ENCODE measurements at places on chromosomes 7 and 10.

DNA sequence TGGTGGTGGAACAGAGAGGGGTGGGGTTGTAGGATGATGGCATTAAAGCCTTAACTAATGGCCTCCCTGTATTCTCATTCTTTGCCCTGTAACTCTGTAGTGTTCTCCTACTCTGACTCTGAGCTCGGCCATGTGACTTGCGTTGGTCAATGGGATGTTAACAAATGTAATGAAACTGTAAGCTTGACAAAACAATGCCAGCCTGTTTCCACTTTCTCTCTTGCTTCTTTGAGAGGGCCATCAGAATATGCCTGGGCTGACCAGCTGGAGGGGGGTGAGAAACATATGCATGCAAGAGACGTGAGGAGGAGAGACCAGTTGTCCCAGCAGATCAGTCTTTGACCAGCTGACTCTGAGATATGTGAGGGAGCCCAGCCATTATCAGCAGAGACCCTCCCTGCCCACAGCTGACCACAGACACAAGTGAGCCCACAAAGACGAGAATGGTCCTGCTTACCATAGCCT lies 100.6 kb downstream of the ICA1 start:
- DNase-seq = no peak

DNA sequence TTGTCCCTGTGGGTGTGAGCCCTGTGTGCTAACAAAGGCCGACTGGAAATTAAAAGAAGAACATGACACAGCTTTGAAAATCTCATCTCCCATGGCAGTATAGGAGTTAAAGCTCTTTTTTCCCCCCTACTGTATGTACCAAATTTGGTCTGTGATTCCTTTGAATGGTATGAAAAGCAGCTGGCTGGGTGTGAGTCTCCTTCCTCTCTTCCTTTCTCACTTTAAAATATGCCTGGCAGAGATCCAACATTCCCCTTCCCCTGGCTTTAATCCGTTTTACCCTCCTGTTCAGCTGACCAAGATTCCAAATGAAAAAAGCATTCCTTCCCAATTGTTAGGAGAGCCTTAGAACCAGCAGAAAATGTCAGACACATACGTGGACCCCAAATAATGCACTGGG lies 225.0 kb upstream of the CELF2 start:
- DNase-seq = peak; percentile 98

DNA sequence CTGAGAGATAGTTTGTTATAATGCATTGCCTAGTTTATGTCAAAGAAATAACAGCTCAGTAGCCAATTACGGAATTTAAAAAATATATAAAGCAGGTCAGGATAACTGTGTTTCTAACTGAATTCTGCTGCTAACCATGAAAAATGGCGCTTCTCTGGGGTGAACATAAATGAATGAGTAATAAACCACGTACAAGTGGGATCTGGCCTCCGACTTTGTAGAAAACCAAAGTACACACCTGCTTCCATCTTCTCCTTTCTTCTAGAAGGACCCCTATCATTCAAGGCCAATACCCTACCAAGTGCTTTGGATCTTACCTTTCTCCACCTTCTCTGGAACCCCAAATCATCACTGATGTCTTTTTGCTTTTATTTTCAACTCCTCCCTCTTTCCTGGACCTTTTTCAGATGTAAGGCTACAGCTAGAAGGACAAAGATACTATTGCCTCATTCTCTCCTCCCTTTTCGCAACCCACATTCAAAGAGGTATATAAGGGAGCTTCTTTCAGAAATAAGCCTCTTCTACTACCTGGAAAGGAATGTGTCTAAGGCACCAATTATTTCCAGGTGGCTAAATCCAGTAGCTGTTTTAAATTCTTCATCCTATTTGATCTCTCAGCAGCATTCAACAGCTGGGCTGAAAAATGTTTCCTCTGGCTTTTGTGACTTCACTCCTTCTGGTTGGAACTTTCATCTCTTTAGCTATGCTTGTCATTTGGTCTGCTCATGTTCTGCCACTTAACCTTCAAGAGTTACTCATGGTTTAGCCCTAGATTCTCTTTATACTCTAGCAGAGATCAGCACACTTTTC lies 37.7 kb downstream of the NAMPT start:
- DNase-seq = no peak

GRCh38 chr7:47439181-47439667 lies 142.7 kb downstream of the TNS3 start:
- DNase-seq = no peak

DNA sequence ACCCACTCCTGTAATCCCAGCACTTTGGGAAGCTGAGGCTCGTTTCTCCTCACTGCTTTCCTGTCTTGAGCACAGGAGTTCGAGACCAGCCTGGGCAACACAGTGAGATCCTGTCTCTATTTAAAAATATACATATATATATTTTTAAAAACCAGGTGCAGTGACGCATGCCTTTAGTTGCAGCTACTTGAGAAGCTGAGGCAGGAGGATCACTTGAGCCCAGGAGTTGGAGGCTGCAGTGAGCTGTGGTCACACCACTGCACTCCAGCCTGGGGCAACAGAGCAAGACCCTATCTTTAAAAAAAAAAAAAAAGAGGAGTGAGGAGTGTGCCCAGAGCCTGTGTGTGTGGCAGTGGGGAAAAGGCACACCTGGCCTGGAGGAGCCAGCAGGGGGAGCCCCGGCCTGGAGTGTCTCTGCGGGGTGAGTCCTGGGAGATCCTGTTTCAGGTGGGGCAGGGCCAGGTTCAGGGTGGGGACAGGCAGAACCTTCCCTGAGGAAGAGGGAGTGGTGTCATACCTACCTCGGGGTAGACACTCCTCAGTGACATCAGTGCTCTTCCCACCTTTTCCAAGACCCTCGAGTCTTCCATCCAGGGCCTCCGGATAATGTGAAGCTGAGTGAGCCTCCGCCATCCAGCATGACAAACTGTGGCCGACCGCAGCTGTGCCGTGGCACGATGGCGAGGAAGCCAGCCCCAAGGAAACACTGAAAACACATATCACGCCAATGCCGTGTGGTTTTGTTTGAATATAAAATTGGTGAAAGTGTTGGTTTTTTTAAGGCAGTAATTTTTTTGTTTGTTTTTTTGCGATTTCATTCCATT lies 9.0 kb upstream of the ARPC1B start:
- no peak for DNase-seq

DNA sequence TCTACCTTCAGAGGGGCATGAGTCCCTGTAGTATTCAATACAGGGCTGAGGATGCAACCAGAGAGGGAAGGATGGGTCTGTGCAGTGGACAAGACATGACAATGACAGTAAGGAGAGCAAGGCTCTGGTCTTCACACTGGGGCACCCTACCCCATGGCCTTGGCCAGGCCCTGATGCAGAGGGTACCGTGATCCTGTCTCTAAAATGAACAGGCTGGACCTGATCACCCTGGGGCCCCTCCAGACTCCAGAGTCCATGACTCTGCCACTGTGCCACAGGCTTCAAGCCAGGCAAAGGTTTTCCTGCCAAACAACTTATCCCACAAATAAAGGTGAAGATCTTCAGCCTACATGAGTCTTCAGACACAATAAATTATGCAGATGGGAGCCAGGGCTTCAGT lies 4.9 kb downstream of the MAT1A start:
- no peak for DNase-seq

DNA sequence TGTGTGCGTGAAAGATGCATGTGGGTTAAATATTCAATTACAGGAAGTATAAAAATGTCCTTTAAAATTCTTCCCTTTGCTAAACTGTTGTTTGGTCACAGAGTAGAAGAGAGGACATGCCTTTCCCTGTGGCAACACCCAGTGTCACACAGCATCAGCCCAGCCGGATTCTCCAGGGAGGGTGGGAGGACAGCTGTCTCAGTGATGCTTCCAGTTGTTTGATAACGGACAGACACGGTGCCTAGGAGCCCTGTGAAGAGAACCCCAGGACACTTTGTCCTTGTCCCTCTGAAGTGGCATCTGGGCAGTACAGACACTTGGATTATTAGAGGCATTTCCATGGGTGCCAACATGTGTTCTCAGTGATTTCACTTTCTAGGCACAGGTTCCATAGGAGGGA lies 306.6 kb upstream of the LRGUK start:
- no peak for DNase-seq

DNA sequence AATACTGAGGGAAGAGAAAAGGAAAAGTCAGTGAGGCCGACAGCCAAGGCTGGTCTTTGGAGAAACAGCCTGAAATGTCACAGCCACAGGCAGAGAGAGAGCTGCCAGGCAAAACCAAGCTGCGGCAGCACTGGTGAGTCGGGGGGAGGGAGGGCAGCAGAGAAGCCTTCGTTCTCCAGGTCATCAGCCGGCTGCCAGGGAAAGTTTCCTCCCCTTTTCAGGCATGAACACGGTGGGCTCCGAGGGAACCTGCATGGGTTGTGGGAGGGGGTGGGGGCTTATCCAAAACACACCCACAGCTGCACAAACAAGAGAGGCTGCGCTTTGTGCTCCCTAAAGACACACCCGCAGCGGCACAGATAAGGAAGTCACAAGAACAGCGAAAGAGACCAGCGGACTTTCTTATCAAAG lies 62.3 kb upstream of the NKX6-2 start:
- no peak for DNase-seq

GRCh38 chr7:25381818-25382589 lies 153.7 kb upstream of the NPVF start:
- peak; percentile 10 for DNase-seq

GRCh38 chr10:77193001-77193400 lies 444.6 kb downstream of the KCNMA1 start:
- DNase-seq = no peak

DNA sequence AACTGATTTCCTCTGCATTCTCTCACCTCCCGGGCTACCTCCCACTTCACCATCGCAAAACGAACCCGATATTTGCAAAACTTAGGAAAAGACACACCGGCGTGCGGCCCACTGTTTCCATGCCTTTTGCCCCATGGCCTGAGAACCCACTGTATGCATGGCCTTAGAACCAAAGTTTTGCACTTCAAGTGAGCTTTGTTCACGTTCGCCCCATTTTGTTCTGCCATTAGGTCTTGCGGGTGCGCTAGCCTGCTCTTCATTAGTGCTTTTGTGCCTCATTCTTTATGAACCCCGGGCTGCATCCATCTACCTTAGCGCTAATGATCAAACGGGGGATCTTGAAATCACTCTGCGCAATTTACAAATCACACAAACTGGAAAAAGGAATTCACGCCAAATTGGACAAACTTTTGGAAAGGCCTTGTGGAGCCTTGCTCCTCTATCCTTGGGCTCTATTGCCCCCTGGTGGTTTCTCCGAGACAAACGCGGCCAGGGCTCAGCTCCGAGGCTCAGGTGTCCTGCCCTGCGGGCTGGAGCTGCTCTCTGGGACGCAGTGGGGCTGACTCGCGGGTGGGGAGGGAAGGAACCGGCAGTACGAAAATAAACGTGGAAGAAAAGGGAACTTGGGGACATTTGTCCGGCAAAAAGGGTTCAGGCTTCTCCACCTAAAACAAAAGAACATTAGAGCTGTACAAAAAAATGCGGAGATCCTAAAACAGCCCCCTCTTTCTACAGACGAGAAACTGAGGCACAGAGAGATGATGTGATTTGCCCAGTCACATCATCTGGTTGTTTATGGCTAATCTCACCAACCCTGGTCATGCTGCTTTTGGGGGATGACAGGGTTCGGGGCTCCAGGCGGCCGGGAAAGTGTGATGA lies 300.4 kb upstream of the NFE2L3 start:
- peak; percentile 82 for DNase-seq

DNA sequence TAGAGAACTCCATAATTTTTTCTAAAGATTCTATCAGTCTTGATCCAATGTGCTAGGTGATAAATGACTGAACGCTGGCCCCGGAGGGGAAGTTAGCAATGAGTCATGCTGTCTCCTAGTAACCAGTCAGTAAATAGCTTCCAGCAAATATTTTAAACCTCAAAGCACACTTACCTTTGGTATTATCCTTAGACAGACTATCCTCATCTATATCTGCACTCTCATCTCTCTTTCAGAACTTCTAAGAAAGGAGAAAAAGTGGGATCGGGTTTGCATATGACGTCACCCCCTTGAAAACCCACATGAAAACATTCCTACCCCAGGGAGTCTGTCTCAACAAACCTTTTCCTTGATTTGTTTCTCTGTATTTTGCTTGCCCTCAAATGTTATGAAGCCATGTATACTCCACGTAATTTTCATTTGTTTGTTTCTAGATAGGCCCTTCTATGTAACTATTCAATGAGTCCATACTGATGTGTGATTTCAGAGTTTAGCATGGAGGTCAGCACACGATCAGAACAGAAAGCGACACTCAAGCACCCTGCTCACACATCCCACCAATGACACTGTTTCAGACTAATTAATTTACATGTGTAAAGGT lies 174.9 kb upstream of the NRP1 start:
- peak; percentile 88 for DNase-seq

DNA sequence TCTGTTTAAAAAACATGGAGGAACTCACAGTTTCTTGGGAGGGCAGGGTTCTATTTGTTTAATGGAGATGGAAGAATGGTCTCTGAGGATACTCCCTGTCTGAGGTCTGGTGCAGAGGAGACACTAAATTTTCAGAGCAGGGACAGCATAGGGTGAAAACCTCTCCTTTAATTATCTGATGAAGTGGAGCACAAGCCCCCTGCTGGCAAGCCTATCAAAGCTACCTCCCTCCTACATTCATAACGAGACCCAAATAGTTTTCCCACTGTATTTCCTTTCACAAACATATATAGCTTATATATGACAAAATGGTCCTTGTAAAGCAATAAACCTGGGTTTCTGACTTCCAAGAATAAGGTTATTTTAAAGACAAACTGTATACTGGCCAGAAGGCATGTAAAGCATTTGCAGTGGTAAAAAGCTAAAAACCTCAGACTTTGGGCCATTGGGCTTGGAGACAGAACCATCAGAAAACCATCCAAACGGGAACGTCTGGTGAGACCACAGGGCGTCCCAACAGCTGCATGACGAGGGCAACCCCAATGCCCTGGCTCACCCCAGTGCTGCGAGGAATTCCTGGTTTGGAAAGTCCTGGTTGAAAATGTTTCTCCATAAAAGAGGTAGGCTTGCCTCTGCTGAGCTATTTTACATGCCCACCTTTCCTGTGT lies 201.3 kb downstream of the FANK1 start:
- no peak for DNase-seq

DNA sequence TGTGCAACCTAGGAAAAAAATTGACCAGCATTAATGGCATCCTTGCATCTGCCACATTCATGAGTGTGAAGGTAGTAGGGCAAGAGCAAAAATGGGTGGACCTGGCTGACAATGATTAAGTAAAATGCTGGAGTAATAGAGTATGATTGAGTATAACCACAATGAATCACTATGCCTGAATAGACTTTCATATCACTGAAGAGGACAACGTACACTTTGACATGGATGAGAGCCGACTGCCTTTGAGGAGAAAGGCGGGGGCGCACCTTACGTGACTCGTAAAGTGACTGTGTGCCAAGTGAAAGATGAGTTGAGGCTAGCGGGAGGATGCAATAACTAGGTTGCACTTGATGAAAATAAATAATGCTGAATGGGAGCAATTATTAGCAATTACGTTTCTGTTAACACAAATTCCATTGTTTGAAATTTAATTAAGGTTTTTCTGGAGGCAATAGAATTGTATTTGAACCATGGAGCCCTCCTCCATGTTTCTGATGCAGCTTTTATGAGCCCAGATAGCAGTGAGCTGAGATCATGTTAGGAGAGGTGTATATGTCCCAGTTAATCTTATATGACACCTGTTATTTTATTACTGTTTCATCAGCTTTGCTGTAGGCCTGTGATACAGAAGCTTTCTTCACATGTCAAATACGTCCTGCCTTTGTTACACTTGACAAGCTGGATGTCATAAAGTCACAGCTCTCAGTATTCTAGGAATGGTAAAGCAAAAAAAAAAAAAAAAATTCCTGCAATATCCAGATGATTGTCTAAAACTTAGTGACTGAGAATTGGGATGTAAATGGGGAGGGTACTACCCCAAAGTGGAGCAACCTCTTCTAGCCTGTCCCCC lies 596.5 kb downstream of the NXPH1 start:
- DNase-seq = no peak

- DNase-seq = peak; percentile 6
Observed at GRCh38 chr10:80356563-80356988, at the start of the genes DYDC1 and DYDC2. TSS of gene DYDC1 (minus strand) at chr10:80356755. CDS start at chr10:80352601, 4,154 bp downstream. TSS of gene DYDC2 (plus strand) at chr10:80356781. CDS start at chr10:80362444, 5,663 bp downstream.

GRCh38 chr10:49138361-49138891 lies 4.6 kb upstream of the FAM170B start:
- peak; percentile 96 for DNase-seq
